ENCODE measurements at places on chromosomes 2 and 18.

- DNase-seq: no peak
Observed at GRCh38 chr2:10269711-10270610, 32.7 kb upstream of the HPCAL1 start.

- DNase-seq: no peak
Observed at GRCh38 chr2:216505133-216506106, 6.8 kb downstream of the RPL37A start.

DNA sequence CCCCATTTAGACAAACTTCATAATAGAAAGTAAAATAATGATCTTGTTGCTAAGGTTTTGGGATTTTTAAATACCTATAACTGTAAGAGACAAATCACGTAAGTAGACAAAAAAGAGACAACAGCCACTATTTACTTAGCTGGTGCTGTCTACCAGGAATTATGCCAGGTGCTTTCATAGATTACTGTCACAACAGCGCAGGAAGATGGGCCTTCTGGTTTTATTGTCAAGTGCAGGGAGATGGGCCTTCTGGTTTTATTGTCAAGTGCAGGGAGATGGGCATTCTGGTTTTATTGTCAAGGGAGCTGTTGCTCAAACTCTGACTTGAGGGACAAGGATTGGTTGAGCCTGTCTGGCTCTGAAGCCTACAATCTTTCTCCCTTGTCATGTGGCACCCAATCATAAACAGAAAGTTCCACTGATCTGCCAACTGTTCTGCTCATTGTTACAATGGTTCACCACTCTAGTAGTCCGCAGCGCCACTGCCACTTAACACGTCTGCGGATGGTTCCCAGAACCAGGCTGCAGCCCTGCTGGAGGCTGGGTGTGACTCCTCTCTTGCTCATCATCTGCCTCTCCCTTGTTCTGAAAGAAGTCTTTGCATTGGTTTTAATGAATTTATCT, 95.0 kb downstream of the RNF144A start:
- DNase-seq: no peak

GRCh38 chr2:231129216-231129615, 4.4 kb upstream of the HTR2B start:
- DNase-seq: no peak

DNA sequence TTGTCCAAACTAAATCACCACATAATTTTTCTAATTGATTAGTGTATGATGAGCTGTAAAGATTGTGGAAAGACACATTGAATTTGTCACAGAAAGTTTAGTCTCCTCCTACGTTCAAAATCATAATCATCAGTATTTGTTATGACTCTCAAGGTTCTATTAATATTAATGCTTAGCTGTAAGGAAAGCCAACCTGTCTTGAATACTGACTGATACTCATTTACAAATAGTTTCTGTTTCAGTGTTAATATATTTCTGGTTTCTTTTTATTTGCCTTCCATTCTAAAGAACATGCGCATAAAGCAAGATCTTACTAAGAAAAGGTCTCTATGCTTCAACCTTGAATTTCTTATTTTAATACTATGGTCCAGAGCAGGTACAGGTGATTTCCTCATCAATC, 55.1 kb downstream of the CPS1 start:
- no peak for DNase-seq

DNA sequence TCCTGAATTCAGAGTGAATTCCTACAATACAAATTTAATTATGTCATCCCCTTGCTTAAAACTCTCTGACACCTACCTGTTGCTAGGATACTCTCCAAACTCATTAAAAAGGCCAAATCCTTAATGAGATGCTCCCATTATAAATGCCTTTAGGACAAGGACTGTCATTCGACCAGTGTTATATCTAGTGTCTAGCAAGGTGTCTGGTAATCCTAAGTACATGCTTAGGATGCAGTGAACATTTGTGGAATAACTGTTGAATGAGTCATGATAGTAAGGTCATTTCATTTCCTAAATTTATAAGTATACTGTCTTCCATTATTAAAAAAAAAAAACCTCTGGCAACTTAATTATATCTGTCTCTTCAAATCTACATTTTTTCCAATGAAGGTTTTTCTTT, 588.9 kb upstream of the NRXN1 start:
- peak; percentile 4 for DNase-seq

- no peak for DNase-seq
Observed at GRCh38 chr18:44826418-44827259, 146.0 kb downstream of the SETBP1 start.

Measured in COLO829 (cell line).